ENCODE measurements at places on chromosomes 4 and X.

DNA sequence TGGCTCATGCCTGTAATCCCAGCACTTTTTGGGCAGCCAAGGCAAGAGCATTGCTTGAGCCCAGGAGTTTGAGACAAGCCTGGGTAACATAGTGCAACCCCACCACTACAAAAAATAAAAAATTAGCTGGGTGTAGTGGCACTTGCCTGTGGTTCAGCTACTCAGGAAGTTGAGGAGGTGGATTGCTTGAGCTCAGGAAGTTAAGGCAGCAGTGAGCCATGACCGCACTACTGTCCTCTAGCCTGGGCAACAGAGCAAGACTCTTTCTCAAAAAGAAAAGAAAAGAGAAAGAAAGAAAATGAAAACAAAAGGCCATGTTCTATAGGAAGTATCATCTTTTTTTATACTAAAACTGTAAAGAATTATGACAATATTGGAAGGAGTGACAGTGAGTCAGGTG lies 38.5 kb downstream of the NEK1 start:
- no peak for DNase-seq

DNA sequence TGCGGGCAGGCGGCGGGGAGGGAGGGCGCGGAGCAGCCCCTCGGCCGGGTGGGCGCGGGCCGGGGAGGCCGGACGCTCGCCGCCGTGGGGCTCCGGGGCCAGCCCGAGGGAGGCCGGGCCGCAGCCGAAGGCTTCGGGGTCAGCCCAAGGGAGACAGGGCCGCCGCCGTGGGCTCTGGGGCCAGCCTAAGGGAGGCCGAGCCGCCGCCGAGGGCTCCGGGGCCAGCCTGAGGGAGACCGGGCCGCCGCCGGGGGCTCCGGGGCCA lies 251 bp downstream of the KIAA0232 start:
- DNase-seq = no peak

GRCh38 chr4:42417550-42417949 lies 20.3 kb downstream of the SHISA3 start:
- DNase-seq = no peak

GRCh38 chr4:11618666-11619282 lies 190.1 kb upstream of the HS3ST1 start:
- no peak for DNase-seq
